Diencephalon (tissue), 1 donor: ENCODE measurements at places on chromosomes 11 and 22. TPM values are rescaled to one million over a fixed set of nuclear protein-coding genes. Genes with fewer than 3 reads are reported as not detected.

The RAG2 gene
- total RNA-seq: not detected

The SLC6A5 gene
- total RNA-seq: 0.23 TPM

The OR5A1 gene
- not detected for total RNA-seq

The NNMT gene
- 0.92 TPM for total RNA-seq

The FREY1 gene
- total RNA-seq: 1.2 TPM

The PACS1 gene
- 57.9 TPM for total RNA-seq

The OR51I1 gene
- total RNA-seq: not detected

The FAM111A gene
- total RNA-seq: 15.7 TPM

The CALCA gene
- not detected for total RNA-seq

The PANX3 gene
- not detected for total RNA-seq

The SDHAF2 gene
- 57.7 TPM for total RNA-seq

The FADS1 gene
- total RNA-seq: 97.8 TPM

The HTR3B gene
- 0.23 TPM for total RNA-seq

The PKP3 gene
- 0.69 TPM for total RNA-seq

The WNT7B gene
- total RNA-seq: 6.5 TPM

The CCDC15 gene
- total RNA-seq: 3.9 TPM

The FAM111B gene
- 7.2 TPM for total RNA-seq
